ENCODE measurements at places on chromosomes 1 and 21.

DNA sequence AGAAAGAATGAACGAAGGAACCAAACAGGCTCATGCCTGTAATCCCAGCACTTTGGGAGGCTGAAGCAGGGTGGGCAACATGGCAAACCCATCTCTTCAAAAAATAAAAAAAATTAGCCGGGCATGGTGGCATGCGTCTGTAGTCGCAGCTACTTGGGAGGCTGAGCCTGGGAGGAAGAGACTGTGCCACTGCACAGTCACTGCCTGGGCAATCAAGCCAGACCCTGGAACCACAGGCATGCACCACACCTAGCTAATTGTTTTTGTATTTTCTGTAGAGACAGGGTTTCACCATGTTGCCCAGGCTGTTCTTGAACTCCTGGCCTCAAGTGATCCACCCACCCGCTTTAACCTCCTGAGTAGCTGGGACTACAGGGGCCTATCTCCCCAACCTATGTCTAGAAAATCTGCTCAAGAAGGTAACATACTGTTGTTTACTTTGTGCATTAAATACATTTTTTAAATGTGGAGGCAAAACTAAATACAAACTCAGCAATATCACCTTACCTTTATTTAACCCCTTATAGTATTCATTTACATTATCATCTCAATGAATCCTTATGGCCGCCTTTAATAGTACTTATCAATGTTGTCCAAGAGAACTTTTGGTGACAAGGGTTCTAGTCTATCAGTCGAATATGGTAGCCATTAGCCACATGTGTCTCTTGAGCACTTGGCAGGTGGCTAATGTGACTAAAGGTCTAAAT, 2.7 kb downstream of the KHDC4 start:
- no peak for DNase-seq

DNA sequence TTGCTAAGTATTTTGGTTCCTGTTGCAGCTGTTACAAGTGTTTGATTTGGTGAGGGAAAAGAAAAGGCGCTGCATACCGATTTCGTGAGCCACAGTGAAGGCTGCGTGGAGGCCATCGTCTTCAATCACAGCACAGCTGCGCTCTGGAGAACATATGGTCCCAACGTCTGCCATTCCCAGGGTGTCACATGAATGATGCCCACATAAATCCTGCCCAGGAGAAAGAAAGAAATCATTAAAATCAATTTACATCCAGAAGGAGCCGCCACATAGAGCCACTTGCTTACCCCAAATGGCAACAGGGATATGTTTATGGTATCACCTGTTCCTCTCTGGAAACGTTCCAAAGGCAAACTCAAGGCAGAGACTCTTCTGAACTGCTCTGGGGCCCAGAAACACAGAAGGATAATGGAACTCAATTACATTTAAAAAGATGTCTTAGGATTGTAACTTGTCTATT, 12.2 kb downstream of the ADAMTS5 start:
- no peak for DNase-seq

- no peak for DNase-seq
Observed at GRCh38 chr1:110800079-110800478, 72.9 kb upstream of the CD53 start.

DNA sequence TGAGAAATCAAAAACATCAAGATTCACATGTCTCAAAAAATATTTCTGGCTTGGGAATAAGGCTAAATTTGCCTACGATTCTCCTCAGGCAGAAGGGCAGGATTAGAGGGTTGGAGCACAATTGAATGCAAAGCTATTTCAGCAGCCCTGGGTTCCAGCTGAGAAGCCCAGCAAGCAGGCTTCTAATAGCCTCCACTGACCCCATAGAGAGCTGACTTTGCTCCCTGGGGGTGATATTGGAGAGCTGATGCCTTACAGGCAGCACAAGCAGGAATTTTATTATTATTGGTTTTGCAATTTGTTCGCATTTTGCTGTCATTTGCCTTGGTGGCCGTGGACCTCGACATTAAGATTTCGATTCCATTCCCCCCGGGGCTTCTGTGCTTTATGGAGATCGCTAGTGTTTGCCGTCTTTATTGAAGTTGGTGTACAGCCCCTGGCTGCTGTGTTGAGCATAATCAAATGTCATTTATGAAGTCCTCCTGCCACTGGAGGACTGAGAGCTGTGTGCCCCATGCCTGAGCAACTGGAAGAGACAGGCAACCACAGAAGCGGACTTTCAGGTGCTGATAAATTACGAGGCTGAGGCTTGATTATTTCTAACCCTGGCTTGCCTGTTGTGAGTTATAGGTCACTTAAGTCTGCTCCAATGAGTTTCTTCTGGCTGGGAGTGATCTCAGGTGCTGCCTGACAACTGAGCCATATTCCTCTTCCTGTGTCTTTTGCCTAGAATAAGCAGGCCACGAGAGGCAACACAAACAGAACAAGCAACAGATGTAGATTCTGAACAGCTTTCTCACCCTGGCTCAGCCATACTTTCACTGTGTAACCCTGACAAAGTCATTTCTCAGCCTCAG, 518.4 kb upstream of the CAMK1G start:
- DNase-seq = no peak

DNA sequence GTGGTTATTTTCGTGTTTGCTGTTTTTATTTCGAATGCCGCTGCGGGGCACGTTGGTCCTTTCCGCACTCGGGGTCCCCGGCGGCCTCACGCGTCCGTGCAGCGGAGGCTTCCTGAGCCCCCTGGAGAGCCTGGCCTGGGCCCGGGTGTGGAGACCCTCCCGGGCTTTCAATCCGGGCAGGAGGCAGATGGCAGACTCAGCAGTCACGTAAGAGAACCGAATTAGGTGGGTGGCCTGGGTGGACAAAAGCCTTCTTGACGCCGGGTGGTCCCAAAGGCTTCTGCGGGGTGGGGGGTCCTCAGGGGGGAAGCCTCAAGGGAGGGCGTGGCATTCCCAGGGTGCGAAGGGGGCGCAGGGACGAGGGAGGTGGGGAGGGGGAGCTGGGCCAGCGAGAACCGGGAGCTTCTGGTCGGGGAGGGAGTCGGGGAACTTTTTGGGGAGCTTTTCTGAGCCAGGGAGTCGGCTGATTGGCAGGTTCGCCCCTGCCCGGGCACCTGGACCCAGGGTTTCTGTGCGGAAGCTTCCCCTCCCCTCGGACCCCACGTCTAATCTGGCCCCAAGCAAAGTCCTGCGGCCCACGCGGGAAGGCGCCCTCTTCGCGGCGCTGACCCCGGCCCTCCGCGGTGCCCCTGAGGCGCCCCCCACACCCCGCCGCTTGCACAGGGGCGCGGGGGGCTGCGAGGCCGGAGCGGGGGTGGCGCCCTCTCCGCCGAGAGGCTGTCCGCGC, 1.3 kb upstream of the HES4 start:
- no peak for DNase-seq

DNA sequence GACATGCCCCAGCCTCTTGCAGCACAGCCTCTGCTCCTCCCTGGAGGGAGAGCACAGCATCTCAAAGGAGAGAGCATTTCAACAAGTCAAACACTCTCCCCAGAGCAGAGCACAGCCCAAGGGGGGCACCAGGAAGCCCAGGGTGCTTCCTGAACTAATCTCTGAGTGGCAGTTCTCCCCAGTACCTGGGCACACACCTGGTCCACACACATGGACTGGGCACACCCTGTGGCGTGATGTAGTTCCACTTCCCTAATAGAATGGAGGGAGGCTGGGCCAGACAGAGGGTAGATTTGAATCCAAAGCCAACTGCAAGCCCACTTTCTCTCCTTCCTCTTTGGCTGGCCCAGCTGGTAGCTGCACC, 55.5 kb downstream of the CD46 start:
- DNase-seq = no peak

DNA sequence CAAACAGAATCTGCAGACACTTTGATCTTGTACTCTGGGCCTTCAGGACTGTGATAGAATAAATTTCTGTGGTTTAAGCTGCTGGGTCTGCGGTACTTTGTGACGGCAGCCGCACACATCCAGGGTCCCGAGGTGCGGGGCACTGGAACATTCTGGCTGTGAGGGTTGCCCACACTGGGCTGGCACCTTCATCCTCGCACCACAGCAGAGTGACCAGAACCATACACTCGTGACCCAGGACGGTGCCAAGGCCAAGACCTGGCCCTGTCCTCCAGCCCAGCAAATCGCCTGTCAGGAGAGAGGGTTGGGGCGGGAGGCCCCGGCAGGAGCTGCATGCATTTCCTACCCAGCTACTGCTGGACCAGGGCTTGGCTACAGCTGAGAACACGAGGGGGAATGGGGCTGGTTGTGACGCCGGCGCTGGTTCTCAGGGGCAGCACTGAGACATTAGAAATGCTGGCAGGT, 2.6 kb upstream of the FTCD start:
- no peak for DNase-seq
